CD4-positive, alpha-beta T cell treated with Interleukin-6 for 4 hours (primary cell): ENCODE measurements at places on chromosomes 1 and 21.
A peak's percentile ranks its signal among the peaks of the same experiment; 100 is the strongest.

DNA sequence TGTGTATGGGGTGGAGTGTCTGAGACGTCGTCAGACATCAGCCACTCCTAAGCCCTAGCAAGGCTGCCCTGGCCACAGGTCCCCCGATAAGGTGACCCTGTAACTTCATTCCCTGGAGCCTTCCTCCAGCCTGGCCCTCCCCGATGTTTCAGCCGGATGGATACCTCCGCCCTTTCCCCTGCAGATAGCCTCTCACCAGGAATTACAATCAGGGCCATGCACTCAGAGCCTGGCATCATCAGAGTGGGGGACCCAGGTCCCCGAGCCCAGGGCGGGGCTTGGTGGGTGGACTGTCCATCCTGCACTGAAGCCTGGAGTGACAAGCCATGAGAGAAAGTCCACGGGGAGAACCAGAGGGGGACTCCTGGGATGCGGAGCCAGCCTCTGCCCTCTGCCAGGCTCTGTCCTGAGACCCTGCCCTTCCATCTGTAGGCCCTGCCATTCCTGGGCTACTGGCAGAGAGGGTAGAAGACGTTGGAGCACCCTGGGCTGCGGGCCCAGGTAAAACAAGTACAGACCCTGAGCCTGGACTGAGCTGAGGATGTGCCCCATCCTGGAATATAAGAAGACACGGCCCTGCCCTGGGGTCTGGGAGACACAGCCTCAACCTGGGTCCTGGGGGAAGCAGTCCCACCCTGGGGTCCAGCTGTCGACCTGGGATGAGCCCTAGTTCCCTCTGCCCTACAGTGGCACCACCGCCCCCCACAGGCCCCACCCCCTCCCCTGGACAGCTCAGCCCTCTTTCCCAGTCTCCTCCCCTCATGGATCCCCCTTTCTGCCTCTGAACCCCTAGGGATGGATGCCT is 16.8 kb upstream of the ARF1 start:
- no peak for DNase-seq

- DNase-seq = peak; percentile 57
Measured at GRCh38 chr21:36419996-36420395, 34.8 kb downstream of the CHAF1B start.

GRCh38 chr1:222592171-222592570 is 2.4 kb upstream of the TAF1A start:
- DNase-seq = no peak

DNA sequence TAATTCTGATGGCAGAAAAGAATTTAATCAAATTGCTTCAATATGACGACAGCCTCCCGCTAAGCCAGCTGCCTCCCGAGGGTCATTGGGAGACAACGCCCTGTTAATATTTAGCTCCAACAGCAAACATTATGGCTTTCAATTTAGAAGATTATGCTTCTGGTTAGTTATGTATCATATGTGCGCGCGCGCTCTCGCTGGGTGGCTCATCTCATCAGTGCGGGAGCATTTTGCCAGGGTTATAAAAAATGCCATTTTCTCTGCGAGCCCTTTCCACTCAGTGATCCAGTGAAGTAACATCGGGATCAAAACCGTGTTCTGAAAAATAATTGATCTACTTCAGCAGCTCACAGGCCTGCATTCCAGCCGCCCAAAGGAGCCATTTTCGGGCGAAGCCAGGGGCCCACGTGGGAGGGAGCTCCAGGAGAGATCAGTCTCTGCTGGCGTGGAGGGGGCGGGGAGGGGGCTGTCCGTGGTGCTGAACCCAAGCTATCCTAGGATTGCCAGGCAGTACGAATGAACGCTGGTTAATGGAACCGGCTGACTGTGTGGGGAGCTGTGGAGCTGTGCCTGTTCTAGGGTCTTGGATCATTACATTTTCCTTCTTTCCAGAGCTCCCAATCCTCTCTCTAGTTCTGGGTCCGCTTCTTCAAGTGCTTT is 219.1 kb upstream of the ZC3H12A start:
- no peak for DNase-seq

GRCh38 chr1:208271236-208271635 is 27.1 kb upstream of the PLXNA2 start:
- no peak for DNase-seq

DNA sequence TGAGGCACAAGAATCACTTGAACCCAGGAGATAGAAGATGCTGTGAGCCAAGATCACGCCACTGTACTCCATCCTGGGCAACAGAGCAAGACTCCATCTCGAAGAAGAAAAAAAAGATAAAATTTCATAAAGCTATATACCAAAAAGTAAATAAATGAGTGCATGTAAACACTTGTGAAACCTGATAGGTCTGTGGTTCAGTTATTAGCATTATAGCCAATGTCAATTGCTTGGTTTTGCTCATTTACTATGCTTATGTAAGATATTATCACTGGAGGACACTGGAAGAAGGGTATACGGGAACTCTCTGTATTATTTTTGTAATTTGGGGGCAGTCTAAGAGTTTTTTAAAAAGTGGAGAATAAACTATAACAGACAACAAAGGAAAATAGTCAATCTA is 17.7 kb upstream of the TAL1 start:
- no peak for DNase-seq

- DNase-seq = no peak
Measured at GRCh38 chr1:22611530-22611947, 24.9 kb upstream of the C1QA start.

DNA sequence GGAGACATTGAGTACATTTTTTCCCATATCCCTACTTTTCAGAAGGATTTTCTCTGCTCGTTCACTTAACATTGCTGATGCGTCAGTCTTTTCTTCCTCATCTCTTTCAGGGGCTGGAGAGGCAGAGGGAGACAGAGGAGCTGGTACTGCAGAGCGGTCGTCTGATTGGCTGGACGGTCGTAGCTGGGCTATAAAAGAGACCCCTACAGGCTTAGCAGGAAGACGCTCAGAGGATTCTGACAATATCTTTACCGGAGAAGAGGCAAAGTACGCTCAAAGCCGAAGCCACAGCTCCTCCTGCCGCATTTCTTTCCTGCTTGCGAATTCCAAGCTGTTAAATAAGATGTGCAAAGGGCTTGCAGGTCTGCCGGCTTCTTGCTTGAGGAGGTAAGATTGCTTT is at the start of gene RGS4:
Gene RGS4, plus strand, starts transcription at position 220 of the 400 bp plus-strand sequence. Its CDS starts 124 bp downstream, at position 344.
- DNase-seq = no peak

DNA sequence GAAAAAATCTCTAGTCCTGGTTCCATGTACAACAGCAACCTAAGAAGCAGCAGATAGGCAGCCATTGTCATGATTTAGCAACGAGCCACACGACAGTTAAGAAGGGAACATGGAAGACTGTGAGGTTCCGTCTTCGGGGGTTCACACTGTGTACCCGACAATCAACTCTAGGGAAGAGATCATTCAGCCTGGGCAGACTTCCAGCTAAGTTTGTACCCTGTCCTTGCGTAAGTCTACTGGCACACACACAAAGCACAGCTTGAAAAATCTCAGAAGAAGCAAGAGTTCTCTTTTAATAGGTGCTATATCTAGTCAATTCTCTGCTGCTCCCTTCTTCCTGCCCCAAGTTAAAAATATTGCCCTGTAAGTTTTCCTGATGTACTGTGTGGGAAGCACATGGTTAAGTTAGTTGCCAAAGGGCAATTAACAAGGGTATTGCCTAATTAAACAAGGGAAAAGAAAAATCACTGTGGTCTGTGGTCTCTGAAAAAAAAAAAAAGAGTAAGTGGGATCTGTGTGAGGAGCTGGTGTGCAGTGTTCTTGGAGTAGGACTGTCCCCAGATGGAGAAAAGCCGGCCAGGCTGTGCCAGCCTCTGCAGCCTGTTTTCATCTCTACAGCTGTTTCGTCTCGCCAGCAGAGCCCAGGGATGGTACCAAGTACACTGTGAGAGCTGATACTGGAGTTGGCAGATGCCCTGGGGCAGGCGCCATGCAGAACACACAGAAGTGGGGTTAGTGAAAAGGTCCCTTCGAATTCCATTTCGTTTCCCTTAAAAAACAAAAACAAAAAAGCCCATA is 6.4 kb upstream of the MYBPHL start:
- DNase-seq = no peak

- DNase-seq = no peak
Measured at GRCh38 chr1:180720753-180721152, 88.9 kb downstream of the XPR1 start.

GRCh38 chr1:234889643-234890042 is 239.0 kb downstream of the TOMM20 start:
- no peak for DNase-seq

- DNase-seq = peak; percentile 51
Measured at GRCh38 chr1:109498161-109498801, 4.4 kb downstream of the CYB561D1 start.

DNA sequence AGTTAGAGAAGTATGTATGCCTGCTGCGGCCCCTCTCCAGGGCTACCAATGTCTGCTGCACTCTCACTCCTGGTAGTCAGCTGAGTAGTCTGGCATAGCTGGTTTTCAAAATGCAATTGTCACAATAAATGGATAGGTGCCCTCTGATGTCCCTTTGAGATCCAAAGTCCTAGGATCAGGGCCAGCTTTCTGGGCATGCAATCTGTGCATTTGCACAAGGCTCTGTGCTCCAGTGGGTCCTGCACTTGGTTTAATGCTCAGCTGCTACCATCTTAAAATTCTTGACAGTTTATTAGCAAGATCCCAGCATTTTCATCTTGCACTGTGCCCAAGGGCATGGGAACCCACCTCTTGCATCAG is 233.8 kb downstream of the LTN1 start:
- no peak for DNase-seq

GRCh38 chr1:71298633-71299032 is 217.8 kb upstream of the ZRANB2 start:
- DNase-seq = no peak

GRCh38 chr1:209937996-209938959 is at the start of gene SYT14:
Gene SYT14 (plus strand): TSS chr1:209938217. CDS start chr1:209938265, 48 bp downstream.
- peak; percentile 1 for DNase-seq

DNA sequence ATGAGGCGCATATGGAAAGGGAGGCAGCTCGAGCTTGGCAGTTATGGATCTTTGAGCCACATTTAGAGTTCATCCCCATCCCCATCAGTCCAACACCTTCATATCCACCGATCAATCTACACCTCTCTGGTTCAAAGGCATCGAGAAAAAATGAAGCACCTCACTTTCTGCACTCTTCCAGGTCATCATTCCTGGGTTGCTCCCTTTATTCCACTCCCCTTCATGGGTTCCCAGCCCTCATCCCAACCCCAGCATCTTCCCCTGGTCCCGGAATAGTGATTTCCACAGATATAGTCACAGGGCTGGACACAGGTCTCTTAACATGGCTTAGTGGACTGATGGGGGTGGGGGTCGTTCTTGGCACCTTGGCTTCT is 354 bp downstream of the HAPLN2 start:
- DNase-seq = no peak

GRCh38 chr1:234221601-234222000 is 151.7 kb upstream of the COA6 start:
- DNase-seq = no peak

DNA sequence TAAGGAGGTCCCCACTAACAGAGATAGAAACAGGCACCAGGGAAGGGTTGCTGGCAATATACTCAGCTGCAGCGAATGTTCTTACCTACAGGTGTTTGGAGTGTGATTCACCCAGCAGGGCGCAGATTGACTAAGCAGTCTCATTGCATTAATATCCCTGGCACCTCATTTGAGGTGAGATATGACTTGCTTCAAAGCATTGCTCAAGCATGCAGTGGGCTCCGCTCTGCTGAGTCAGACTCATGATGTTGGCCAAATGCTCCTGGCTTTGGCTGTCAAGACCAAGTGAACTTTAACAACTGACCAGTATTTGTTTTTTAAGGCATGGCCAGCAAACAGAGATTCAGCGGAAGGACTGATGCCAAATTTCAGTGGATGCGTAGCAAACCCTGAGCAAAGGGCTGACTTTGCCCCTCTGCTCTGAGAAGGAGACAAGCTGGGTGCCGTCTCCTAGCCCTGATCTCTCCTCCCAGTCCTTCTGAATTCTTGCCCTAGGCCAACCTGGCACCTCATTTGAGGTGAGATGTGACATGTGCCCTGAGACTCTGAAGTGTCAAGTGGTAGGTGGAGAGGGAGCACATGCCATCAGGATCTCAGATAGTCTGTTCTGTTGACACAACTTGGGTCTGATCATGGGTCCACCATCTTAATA is 187.1 kb upstream of the COA6 start:
- DNase-seq = no peak

DNA sequence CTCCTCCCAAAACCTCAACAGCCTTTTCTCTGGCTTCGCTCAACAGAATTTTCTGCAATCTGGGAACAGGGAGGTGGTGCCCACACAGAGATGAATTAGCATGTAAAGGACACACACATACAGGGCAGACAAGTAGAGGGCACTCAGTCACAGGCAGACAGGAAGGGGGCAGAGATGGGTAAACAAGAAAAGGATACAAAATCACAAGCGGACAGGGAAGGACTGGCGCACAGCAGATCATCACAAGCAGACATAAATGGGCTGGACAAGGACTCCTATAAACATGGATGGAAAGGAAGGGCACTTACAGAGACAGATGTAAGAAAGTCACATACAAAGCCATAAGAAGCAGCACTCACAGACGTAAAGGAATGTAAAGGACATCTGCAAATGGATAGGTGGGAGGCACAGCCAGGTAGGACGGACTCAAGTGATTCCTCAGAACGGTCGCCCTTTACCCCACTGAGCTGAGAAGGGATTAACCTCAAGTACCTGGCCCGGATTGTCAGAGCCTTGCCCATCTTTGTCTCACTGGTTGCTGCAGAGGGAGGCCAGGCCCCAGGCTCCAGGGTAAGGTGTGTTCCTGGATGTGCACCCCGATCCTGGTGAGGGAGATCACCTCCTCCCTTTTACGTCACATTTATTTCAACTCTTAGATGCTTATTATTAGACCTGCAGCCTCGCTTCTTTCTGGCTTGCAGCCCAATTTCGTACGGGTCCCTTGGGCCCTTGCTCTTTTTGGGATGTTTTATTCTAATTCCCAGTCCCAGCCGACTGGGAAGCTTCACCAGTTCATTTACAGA is 836 bp upstream of the PRCC start:
- peak; percentile 12 for DNase-seq

- no peak for DNase-seq
Measured at GRCh38 chr1:19165501-19165900, 44.6 kb downstream of the UBR4 start.

DNA sequence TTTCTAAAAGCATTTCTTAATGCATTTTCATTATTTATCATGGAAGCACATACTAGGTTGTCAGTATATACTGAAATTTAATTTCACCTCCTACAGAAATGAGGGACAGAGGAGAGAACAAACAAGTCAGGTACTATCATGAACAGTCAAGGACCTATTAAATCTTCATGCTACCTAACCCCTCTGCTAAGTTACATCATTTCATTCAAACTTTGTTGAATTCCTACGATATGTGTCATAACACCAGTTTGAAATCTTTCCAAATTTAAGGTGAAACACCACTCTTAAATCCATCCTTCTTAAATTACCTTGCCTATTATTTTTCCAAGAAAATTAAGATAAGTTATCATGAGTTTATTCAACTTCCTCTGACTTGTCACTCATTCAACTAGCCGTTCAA is 78.9 kb downstream of the DENND1B start:
- no peak for DNase-seq

GRCh38 chr1:85178396-85178795 is 22.4 kb downstream of the SYDE2 start:
- DNase-seq = no peak

DNA sequence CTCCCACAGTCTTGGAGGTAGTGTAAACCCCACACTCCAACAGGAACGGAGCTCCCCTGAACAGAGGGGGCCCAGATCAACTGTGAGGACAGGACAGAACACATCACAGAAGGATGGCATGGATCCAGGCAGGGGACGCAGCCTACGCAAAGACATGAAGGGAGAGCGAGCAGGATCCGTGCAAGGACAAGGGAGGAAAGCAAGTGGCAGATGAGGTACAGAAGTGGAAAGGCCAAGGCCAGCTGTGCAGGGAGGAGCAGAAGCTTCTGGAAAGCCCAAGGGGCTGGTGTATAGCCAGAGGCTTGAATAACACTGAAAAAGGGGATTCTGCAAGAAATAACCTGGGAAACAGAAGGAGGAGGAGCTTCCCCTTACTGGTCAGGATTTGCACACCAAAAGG is 81.2 kb downstream of the SIPA1L2 start:
- DNase-seq = no peak
